ENCODE measurements at places on chromosomes 12 and 14. TPM values are rescaled to one million over a fixed set of nuclear protein-coding genes. Genes with fewer than 3 reads are reported as not detected.

DNA sequence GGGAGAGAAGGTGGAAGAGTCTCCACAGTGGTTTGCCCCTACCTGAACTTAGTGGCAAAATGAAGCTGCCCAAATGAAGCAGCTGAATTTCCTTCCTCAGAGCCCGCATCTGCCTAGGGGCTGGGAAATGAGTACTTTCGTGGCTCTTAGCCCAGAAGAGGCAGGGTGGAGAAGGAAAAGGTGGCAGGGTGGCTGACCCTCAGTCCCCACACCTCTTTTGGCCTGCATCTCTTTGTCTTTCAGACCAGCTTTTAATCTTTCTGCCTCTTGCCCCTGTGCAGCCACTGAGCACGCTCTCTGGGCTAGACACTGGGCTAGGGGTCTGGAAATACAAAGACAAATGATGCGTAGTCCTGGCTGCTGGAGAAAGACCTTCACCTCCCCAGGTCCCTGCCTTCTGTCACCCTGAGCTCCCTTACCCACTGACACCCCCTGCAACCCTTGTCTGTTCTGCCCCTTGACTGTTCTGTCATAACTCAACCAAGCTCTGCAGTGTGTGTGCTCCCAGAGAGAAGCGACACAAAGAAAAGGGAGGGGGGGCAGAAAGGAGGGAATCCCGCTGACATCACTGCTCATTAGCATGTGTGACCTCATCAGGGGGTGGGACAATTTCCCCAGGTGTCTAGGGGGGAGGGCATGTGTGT is 371 bp upstream of the REM2 start:
- peak; percentile 41 for ATAC-seq

DNA sequence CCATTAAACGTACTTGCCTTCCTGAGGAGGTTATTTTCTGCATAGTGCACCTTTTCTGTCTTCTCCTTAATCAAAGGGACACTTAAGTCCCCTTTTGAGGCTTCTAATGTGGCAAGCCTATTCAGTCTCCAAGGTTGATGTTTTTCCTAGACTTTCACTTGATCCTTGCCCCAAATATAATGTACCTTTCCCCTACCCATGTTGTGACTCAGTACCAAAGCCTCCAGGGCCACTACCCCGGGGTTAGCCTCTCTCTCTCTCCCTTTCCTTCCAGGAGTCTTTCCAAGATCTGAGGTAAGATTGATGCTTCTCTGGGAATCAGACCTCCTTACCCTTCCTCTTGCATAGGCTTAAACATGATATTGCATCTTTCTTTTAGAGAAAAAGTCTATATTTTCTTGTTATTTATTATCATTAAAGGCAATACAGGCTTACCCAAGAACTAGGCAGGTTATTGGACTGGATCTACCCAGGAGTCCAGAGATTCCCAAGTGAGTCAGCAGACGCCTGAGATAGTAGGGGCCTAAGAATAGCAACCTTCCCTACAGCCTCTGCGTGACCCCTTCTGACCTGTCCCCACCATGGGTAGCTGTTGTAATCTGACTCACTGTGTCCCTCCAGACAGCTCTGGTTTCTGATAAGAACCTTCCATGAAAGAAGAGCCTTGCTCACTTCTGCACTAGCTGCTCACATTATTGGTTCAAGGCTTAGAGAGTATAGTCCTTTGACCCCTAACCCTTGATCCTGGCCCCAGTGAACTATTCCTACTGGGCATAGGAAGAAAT is 172.9 kb downstream of the ZFP36L1 start:
- no peak for ATAC-seq

GRCh38 chr14:58362798-58363412 is 32.8 kb upstream of the TOMM20L start:
- no peak for ATAC-seq

- ATAC-seq = no peak
Measured at GRCh38 chr14:82055515-82056115, 522.0 kb upstream of the SEL1L start.

DNA sequence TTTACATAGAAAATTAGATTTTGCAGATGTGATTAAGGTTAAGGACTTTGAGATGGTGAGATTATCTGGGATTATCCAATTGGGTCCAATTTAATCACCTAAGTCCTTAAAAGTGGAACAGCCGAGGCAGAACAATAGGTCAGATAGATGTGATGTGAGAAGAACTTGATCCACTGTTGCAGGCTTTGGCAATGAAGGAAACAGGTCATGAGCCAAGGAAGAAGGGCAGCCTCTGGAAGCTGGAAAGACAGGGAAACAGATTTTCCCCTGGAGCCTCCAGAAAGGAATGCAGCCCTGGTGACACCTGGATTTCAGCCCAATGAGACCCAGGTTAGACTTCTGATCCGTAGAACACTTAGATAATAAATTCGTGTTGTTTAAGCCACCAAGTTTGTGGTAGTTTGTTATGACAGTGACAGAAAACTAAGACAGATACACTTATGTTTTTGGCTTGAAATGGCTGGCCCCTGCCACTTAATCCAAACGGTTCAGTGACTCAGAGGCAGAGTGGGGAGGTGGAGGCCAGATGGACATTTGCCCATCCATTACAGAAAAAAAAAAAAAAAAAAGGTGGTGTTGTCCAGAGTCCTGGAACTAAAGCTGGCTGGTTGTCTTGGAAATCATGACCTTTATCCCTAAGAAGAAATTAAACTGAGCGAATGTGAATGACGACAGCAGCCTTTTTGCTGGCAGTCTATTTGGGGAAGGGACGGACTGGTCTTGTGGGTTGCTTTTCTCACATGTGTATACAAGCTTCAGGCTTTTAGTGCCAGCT is 181.9 kb upstream of the NRXN3 start:
- no peak for ATAC-seq

Gene TAMALIN
- total RNA-seq = 3.9 TPM
